ENCODE measurements at places on chromosomes 6 and 20.

DNA sequence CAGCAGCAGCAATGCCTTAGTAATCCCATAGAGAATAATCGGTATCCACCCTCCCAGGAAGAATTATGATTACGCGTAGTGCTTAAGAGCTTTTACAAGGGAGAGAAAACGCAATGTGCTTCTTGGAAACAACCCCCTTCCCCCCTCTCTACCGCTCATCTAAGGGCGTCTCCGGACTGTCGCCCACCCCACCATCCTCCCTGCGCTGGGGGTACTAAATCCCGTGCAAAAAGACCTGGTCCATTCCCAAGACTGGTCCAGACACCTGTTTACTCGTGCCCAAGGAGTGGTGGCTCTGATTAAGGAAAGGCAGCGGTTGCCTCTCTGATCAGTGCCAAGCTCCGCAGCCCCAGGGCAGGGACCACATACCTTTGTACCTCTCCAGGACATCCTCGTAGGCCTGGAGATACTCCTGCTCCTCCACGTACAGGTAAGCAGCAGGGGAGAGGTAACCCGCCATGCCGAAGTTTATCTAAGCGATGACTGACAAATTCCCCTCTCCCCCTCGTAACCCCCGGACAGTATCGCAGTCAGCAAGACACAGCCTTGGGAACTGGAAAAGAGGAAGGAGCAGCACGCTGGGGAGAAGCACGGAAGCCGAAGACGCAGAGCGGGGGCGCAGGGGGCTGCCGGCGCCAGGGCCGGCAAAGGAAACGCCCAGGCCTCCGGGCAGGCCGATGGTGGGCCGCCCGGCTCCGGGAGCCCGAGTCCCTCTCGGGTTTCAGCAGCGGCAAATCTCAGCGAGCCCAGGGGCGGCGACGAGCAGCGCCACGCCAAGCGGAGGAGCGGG lies 112.0 kb upstream of the BEND6 start:
- DNase-seq, result no peak

GRCh38 chr20:24034820-24035219 lies 46.2 kb upstream of the GGTLC1 start:
- DNase-seq, result no peak

DNA sequence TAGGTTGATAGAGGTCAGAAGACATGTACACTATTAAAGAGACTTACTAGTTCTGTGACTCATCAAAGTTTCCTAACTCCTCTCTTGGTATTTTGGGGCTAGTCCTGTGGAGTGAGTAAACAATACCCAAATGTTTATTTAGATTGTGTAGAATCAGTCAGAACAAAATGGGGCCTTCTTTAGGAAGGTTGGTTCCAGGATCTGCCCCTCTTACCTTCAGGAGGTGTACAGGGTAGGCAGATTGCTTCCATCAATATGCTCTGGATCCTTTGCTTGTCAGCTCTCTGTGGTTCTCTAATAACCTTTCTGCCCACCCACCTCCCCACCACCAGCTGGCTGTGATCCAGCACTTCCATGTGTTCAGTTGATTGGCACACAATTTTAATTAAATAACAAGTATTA lies 107.0 kb downstream of the POPDC3 start:
- no peak for DNase-seq

- no peak for DNase-seq
Measured at GRCh38 chr6:116304538-116305097, 24.9 kb upstream of the TSPYL1 start.

- no peak for DNase-seq
Measured at GRCh38 chr6:119076173-119076572, 2.3 kb downstream of the FAM184A start.

DNA sequence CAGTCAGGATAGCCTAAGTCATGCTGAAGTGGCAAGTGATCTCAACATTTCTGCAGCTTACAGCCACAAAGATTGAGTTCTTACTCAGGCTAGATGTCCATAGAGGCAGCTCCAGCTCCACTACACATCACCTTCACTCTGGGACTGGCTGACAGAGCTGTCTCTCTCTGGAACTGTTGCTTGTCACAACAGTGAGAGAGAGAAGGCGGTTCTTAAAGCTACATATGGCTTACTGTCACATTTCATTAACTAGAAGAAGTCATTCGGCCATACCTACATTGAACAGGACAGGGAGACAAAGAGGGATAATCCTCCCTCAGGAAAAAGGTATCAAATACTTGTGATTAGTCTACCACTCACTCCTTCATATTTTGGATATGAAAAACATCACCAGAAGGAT lies 914.9 kb upstream of the FLRT3 start:
- no peak for DNase-seq

GRCh38 chr20:57128044-57128757 lies 138.2 kb downstream of the BMP7 start:
- DNase-seq, result no peak

GRCh38 chr6:45447716-45448115 lies 70.0 kb upstream of the SUPT3H start:
- no peak for DNase-seq

- DNase-seq, result no peak
Measured at GRCh38 chr20:20856306-20856705, 143.9 kb upstream of the RALGAPA2 start.

DNA sequence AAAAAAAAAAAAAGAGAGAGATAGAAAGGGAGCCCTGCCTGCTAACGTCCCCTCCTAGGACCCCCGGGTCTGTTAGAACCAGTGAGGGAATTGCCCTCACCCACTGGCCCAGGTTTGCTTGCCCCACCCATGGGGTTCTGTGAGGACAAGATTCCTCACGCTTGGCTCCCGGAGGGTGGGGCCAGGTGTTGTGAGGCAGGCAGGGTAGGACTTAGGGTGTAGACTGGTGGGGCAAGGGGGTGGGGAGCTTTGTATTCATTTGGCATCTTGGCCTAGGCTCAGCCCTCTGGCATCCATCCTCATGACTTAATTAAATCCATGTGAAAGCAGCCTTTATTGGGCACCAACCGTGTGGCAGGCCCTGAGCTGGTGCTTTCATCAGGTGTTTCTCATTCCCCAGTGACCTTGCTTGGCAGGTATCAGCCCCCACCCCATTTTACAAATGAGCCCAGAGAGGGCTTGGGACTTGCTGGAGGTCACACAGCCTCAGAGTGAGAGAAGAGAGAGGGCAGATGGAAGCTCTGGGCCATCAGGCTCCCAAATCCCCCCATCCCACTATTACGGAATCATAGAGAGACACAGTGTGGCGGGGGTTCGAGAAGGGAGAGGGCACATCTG lies 19.0 kb downstream of the RAB44 start:
- no peak for DNase-seq

GRCh38 chr6:16849988-16850680 lies 88.9 kb upstream of the ATXN1 start:
- no peak for DNase-seq

- DNase-seq, result no peak
Measured at GRCh38 chr6:157708933-157709332, 114.1 kb upstream of the SNX9 start.

GRCh38 chr6:7100072-7100752 lies 7.5 kb upstream of the RREB1 start:
- DNase-seq, result no peak

DNA sequence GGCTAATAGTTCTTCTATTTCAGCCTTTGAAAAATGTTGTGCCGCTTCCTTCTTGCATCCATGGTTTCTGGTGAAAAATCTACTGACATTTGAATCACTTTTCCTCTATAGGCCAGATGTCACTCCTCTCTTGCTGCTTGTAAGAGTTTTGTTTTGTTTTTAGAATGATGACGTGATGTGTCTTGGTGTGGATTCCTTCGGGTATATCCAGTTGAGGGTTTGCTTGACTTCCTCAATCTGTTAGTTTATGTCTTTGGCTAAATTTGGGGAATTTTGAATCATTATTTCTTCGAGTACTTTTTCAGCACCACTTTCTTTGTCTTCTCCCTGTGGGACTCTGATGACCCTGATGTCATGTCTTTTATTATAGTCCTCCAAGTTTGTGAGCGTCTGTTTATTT lies 175.5 kb downstream of the MYLK4 start:
- no peak for DNase-seq

DNA sequence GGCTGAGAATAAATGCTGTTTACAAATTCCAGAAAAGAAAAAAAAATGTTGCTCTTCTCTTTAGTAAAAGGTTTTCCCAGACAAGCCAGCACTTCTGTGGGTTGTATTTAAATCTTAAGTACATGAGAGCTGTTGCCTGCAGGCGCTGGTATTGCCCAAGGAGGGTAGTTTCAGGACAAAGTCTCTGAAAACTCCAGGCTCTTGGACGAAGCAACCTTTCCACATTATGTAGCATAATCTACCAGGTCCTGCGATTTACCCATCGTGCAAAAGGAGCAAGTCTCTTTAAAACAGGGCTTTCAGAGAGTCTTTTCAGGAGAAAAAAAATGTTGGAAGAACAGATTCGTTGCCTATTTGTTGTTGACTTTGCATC lies 65.6 kb downstream of the PLG start:
- DNase-seq, result no peak

GRCh38 chr6:122459240-122459639 lies 12.4 kb downstream of the SERINC1 start:
- no peak for DNase-seq

DNA sequence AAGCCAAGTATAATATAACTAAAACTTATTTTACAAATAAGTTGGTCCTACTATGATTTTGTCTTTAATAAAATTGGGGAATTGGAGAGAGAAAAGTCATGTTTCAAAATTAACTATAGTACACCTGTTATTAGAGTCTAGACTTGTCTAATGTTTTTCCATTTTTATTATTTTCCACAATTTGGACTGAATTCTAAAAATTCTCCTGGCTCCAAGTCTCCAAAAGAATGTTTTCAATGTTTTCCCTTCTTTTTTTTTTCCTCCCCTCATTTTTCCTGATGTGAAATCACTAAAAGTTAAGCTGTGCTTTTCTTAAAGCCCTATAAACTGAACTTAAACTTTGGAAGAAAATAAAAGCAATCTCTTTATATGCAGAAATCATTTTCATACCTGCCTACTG lies 11.3 kb downstream of the PTGIS start:
- DNase-seq, result no peak

GRCh38 chr20:59158673-59159072 lies 4.9 kb upstream of the ZNF831 start:
- DNase-seq, result peak; percentile 50

- no peak for DNase-seq
Measured at GRCh38 chr6:56579155-56579851, 63.4 kb downstream of the DST start.

DNA sequence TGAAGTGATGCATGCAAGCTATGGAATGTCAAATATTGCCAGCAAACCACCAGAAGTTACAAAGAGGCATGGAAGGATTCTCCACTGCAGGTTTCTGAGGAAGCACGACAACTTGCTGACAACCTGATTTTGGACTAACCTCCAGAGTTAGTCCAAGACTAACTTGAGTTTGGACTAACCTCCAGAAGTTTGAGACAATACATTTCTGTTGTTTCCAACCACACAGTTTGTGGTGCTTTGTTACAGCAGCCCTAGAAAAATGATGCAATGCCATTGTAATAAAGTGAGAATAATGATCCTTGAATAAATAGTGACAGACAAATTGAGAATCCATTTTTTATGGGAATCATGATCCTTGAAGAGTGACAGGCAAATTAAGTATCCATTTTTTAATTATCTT lies 169.9 kb upstream of the HDDC2 start:
- no peak for DNase-seq

GRCh38 chr20:64099086-64099786 lies 8.1 kb downstream of the NPBWR2 start:
- no peak for DNase-seq

DNA sequence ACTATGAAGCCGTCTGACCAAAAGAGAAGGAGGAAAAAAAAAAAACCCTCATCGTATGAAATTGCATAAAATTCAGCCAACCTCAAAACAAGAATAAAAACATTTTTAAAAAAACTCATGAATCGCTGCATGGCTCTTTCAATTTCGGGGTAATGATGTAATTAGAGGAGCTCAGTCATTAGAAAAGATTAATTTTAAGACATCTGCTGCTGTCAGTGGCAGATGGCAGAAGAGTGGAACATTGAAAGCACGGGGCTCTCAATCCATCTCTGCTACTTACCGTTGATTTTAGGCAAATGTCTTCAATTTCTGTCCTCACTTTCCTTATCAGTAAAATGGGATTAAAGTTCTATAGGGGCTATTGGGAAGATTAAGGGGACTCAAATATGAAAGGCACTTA lies 79.1 kb downstream of the EYA2 start:
- DNase-seq, result no peak

DNA sequence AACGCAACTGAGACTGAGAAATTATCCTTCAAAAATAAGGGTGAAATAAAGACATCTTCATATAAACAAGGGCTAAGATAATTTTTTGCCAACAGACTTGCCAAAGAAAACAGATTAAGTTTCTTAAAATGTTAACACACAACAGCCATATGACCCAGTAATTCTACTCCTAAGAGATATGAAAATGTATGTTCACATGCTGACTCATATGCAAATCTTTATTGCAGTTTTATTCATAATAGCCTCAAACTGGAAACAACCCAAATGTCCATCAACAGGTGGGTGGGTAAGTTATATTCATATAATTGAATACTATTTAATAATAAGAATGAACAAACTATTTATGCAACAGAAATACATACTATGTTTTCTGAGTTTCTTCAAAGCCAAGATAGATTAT lies 140.1 kb downstream of the REV3L start:
- DNase-seq, result no peak

GRCh38 chr20:37238426-37238825 lies 23.2 kb downstream of the GHRH start:
- DNase-seq, result no peak

- no peak for DNase-seq
Measured at GRCh38 chr20:59824711-59825562, 108.5 kb downstream of the SYCP2 start.

GRCh38 chr20:56826306-56826704 lies 197.2 kb downstream of the TFAP2C start:
- DNase-seq, result no peak

- DNase-seq, result no peak
Measured at GRCh38 chr6:93727447-93727846, 308.1 kb upstream of the EPHA7 start.

- no peak for DNase-seq
Measured at GRCh38 chr6:156994215-156995076, 217.3 kb downstream of the ARID1B start.

DNA sequence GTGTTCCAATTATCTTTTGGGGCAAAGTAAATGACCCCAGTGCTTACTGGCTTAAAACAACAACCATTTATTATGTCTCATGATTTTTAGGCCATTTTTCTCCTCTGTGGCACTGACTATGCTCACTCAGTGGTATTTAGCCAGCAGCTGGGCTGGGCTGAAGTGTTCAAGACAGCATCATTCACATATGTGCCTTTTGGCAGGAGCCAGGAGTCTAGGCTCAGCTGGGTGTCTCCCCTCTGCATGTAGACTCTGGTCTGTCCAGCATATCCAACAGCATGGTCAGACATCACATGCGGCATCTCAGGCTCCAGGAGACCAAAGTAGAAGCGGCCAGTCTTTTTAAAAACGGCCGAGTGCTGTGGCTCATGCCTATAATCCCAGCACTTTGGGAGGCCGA lies 120.3 kb upstream of the TOP1 start:
- DNase-seq, result no peak

DNA sequence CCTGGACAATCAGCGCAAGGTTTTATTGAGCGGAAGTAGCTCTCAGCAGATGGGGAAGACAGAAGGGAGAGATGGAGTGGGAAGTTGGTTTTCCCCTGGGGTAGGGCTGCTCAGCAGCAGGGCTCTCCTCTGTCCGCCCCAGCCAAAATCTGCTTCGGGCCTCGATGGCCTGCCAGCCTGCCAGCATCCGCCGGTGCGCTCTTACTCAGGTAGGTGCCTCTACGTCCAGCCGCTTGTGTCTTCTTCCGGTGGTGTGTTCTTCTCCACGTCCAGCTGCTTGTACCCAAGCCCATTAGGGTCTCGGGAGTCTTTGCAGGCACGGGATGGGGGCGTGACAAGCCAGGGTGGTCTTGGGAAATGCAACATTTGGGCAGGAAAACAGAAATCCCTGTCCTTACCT lies 1340.0 kb upstream of the MAP3K7 start:
- no peak for DNase-seq

- no peak for DNase-seq
Measured at GRCh38 chr20:33730946-33731692, 677 bp upstream of the ZNF341 start.

Measured in T-helper 22 cell (primary cell).